ENCODE measurements at places on chromosomes 3 and 15. TPM values are rescaled to one million over a fixed set of nuclear protein-coding genes. Genes with fewer than 3 reads are reported as not detected.

Gene FBXW12
- total RNA-seq = 0.32 TPM

Gene SUCNR1
- total RNA-seq = 0.33 TPM

- no peak overlapping the region for H3K4me3 ChIP-seq
- no peaks in the 10 kb centered on the region for H3K36me3 ChIP-seq
- DNase-seq = no peak
Observed at GRCh38 chr3:5503136-5503535, 315.6 kb downstream of the EDEM1 start.

DNA sequence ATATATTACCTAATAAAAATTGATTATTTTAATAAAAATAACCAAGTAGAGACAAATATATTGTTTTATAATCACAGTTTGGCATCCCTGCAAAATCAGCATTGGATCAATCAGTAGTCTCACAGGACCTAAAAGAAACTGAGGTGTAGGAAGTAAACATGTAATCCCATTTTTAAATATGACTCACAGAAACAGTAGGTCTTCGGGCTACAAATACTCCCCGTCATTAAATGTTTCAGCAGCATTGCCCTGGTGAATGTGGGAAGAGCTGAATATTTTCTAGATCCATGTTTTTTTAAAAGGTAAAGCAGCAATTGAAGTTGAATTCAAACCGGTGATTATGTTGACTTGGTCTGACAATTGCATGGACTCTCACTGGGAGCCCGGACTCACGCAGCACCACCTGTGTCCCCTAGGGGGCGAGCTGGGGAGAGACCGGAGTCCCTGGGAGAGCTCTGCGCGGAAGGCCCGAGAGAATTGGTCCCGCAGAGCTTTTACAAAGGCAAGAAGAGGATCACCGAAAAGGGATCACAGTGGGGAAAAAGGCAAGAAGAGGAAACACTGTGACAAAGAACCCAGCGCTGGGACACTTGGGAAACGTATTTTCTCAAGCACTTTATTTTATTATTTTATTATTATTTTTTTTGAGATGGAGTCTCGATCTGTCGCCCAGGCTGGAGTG is 17.2 kb upstream of the USP3 start:
- no peak overlapping the region for H3K27ac ChIP-seq
- DNase-seq = peak; percentile 90
- no peak overlapping the region for H3K4me3 ChIP-seq
- no peaks in the 10 kb centered on the region for H3K4me1 ChIP-seq
- no peaks in the 10 kb centered on the region for H3K27me3 ChIP-seq
- no peaks in the 10 kb centered on the region for H3K36me3 ChIP-seq

- no peak overlapping the region for H3K27ac ChIP-seq
- no peaks in the 10 kb centered on the region for H3K36me3 ChIP-seq
- no peak for DNase-seq
- peaks cover 8% of the 10 kb centered on the region for H3K4me1 ChIP-seq
Observed at GRCh38 chr15:73370151-73370550, 1.4 kb upstream of the HCN4 start.

DNA sequence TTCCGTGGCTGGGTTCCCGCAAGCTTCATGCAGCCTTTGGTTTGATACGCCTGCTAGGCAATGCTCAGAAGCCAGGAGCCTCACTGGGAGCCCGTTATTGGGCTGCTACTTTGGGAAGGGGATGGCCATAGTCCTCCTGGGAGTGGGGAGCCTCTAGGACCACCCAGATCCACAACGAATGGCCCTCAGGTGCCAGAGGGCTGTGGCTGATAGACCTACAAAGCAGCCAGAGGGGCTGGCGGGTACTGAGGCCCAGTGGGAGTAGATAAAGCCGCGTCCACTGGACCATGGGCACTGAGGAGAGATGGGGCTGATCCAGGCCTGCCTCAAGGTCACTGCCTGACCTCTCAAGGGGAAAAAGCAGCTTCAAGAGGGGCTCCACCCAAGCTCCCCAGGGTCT is 714 bp downstream of the GNAT1 start:
- H3K27me3 ChIP-seq = peaks cover 30% of the 10 kb centered on the region
- H3K27ac ChIP-seq = no peak overlapping the region
- H3K4me3 ChIP-seq = no peak overlapping the region
- H3K36me3 ChIP-seq = no peaks in the 10 kb centered on the region

DNA sequence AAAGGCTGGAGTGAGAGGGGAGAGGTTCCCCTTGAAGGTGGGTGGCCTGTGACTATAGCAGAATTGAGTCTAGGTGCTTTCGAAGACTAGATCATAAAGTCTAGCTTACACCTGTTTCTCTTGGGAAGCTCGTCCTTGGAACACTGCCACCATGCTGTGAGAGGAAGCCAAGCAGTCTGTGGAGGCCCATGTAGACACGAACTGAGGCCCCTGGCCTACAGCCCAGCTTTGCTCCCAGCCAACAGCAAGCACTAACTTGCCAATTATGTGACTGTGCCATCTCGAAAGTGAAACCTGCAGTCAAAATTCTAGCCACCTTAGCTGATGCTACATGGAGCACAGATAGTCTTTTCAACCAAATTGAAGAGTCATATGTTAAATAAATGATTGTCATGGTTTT is 190.5 kb upstream of the NECTIN3 start:
- H3K4me1 ChIP-seq = peaks cover 4% of the 10 kb centered on the region
- H3K36me3 ChIP-seq = no peaks in the 10 kb centered on the region
- no peak overlapping the region for H3K27ac ChIP-seq
- peak; percentile 81 for DNase-seq
- H3K4me3 ChIP-seq = no peak overlapping the region
- H3K27me3 ChIP-seq = no peaks in the 10 kb centered on the region

GRCh38 chr3:140956058-140956835 is 14.6 kb downstream of the SLC25A36 start:
- H3K27me3 ChIP-seq = no peaks in the 10 kb centered on the region
- no peak overlapping the region for H3K27ac ChIP-seq
- no peak for DNase-seq
- no peaks in the 10 kb centered on the region for H3K4me1 ChIP-seq

- no peak overlapping the region for H3K27ac ChIP-seq
- no peaks in the 10 kb centered on the region for H3K4me1 ChIP-seq
- no peaks in the 10 kb centered on the region for H3K36me3 ChIP-seq
- no peak overlapping the region for H3K4me3 ChIP-seq
- H3K27me3 ChIP-seq = no peaks in the 10 kb centered on the region
Observed at GRCh38 chr3:39086144-39086543, 21.3 kb downstream of the GORASP1 start.

- H3K4me1 ChIP-seq = no peaks in the 10 kb centered on the region
- no peak overlapping the region for H3K4me3 ChIP-seq
Observed at GRCh38 chr15:65901336-65901735, 32.0 kb downstream of the RAB11A start.

- no peak overlapping the region for H3K4me3 ChIP-seq
- DNase-seq = peak; percentile 0
- no peaks in the 10 kb centered on the region for H3K27me3 ChIP-seq
Observed at GRCh38 chr15:70362350-70362749, 264.6 kb upstream of the TLE3 start.

GRCh38 chr3:40237889-40238571 is 71.5 kb upstream of the EIF1B start:
- no peak overlapping the region for H3K27ac ChIP-seq
- H3K4me1 ChIP-seq = no peaks in the 10 kb centered on the region
- no peaks in the 10 kb centered on the region for H3K27me3 ChIP-seq
- H3K4me3 ChIP-seq = no peak overlapping the region

DNA sequence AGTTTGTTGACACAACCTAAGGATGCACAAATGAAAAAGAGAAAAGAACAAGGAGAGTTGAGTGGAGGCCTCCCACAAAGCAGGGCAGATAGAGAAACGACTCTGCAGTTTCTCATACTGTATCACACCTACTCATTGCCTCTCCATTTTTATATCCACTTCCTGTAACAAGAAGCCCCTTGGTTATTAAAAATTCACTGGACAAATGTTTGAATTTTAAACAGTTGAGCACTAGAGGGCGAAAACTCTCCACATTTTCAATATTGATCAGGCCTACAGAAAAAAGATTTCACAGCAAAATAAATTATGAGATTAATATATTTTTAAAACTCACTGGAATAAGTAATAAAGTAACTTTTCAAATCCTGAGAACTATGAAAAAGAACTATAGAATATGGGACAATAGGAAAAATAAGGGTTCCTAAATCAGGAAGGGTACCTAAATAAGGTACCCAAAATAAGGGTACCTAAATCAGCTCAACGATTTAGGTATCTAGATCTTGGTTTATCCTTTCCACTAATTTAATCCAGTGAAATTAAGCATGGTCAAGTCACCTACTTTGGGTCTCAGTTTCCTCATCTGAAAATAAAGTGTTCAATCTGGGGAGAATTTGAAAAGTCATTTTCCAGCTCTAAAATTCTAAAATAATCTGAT is 47.0 kb upstream of the PPIB start:
- DNase-seq = no peak
- no peak overlapping the region for H3K4me3 ChIP-seq
- no peaks in the 10 kb centered on the region for H3K27me3 ChIP-seq
- H3K27ac ChIP-seq = no peak overlapping the region
- no peaks in the 10 kb centered on the region for H3K4me1 ChIP-seq

DNA sequence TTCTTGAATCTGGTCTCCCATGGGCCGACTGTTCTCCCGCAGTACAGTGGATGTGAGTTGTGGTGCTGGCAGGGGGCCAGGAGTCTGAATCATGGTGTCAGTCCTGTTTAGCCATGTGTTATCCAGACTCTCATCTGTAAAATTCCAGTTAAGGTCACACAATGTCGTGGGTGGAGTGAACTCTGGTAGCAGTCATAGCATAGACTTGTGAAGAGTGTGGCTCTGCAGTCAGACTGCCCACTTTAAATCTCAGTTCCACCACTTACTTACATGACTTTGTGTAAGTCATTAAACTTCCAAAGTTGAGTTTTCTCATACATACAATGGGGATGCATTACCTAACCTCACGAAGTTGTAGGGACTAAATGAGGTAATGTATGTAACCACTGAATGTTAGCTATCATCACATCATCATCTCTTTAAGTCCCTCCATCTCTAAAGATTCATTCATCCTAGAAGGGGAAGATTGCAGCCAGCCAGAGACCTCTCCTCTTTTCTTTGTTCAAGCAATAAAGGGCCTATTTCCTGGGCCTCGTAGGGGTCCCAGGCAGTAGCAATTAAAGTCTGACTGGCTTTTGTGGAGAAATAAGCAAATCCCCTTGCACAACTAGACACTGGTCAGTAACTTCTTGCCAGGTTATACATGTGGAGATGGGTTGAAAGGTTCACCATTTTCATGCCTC is 93.9 kb downstream of the PCCB start:
- H3K36me3 ChIP-seq = no peaks in the 10 kb centered on the region
- H3K4me1 ChIP-seq = no peaks in the 10 kb centered on the region
- H3K27me3 ChIP-seq = no peaks in the 10 kb centered on the region
- no peak overlapping the region for H3K4me3 ChIP-seq
- H3K27ac ChIP-seq = no peak overlapping the region
- DNase-seq = peak; percentile 64

GRCh38 chr3:176341963-176342362 is 855.3 kb downstream of the TBL1XR1 start:
- no peaks in the 10 kb centered on the region for H3K27me3 ChIP-seq
- H3K4me1 ChIP-seq = no peaks in the 10 kb centered on the region
- H3K27ac ChIP-seq = no peak overlapping the region
- no peak for DNase-seq
- H3K4me3 ChIP-seq = no peak overlapping the region
